Effector memory CD4-positive, alpha-beta T cell (primary cell): ENCODE measurements at places on chromosomes 7 and 10.

GRCh38 chr7:112782498-112782897 is 7.7 kb downstream of the TMEM168 start:
- DNase-seq, result no peak

DNA sequence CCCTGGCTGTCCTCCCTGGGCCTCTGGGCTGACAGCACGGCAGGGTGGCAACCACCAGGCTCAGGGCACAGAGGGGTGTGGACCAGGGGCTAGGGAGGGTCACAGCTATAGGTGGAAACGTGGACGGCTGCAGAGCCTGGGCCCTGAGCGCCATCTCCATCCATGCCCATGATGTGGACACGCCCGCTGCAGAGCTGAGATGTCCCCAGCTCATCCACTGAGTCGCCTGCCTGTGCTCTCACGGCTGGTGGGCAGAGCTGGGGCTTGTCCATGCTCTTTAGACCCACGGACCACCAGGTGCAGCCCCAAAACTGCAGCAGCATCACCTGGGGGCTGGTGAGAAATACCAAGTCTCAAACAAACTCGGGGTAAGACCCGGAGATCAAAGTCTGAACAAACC is 16.1 kb downstream of the TECPR1 start:
- DNase-seq, result no peak

- no peak for DNase-seq
Observed at GRCh38 chr7:145216866-145217265, 381.0 kb upstream of the TPK1 start.

- DNase-seq, result no peak
Observed at GRCh38 chr10:4051011-4051640, 266.1 kb upstream of the KLF6 start.

GRCh38 chr7:135557455-135558336 is at the start of gene NUP205:
TSS of gene NUP205 (plus strand) at chr7:135557917. CDS start at chr7:135557945, 28 bp downstream.
- peak; percentile 71 for DNase-seq

- no peak for DNase-seq
Observed at GRCh38 chr7:136336932-136337331, 359.8 kb upstream of the MTPN start.

DNA sequence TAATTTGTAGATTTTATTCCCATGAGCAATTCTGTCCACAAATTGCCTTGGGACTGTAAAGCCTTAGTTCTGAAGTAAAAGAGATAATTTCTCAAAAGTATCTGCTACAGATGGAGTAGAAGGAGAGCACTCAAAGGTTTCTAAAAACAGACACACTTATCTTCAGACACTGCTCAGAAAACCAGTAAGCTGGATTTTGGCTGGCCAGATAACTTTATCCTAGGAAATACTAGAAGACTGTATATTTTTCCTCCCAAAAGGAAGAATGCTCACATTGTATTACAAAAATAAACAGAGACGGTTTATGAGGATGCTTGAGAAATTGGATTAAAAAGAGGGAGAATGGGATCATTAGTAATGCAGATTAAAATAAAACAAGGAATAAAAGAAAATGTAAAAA is 178.0 kb upstream of the IGFBP3 start:
- no peak for DNase-seq

DNA sequence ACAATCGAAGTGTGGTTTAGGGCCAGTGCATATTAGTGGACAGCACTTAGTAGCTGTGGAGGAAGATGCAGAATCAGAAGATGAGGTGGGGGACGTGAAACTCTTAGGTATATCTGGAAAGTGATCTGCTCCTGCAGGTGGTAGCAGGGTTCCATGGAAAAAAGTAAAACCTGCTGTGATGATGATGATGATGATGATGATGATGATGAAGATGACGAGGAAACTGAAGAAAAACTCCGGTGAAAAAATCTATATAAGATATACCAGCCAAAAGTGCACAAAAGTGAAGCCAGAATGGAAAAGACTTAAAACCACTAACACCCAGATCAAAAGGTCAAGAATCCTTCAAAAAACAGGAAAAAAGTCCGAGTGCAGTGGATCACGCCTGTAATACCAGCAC is 40.0 kb downstream of the LSMEM1 start:
- DNase-seq, result no peak

DNA sequence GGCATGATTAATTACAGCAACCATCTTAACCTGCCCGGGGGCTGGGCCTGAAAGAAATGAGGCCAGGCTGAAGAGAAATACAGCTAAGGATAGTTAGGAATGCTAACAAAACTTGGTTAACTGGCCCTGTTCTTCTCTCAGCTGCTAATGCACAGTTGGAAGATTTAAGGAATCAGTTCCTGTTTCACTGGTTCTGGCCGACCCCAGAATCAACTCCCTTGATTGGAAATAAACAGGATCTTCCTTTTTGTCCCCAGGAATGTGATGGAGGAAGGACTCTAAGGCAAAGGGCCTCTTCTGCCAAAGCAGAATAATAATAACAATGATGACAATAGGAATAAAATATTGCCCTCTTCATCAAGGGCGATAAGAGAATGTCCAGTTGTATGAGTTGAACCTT is 3.5 kb upstream of the LRMDA start:
- no peak for DNase-seq

DNA sequence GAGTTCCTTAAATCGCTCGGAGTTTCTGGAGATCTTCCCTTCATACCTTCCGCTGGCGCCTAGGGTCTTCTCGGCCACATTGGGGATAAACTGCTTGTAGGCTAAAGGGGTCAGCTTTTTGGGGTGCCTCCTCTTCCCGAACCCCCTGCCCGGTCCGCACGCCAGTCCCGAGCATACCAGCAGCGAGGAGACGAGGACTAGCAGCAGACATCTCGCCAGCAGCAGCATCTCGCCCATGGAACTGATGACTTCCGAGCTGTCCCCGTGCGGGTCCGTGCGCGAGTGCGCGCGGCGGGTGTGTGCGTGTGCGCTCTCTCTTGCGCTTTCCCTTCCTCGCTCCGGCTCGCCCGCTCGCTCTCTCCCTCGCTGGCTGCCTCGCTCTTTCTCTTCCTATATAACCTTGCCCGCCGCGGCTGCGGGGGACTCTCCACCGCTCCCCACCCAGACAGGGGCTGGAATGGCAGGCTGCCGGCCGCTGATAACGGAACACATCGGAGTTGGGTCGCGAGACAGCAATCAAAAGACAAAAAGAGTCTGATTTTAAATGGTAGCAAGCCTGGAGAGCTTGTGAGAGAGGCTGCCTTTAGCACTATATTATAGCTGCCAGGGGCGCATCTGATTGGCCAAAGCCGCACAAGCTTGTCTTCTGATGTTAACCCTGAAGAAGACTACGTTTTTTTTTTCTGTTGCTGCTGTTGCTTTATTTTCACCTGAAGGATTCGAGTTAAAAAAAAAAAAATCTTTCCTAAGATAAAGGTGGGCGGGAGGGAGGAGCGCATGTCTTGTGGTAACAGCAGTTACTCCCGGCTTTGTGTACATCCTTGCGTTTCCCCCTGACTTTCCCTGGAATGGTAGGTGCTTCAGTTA is at the start of gene SHH:
Gene SHH, minus strand, starts transcription at position 569 of the 867 bp plus-strand sequence. Its CDS starts 341 bp downstream, at position 228.
- no peak for DNase-seq

- DNase-seq, result no peak
Observed at GRCh38 chr7:36796850-36797536, 72.7 kb upstream of the AOAH start.

GRCh38 chr10:114990991-114991390 is 53.0 kb downstream of the TRUB1 start:
- DNase-seq, result no peak

DNA sequence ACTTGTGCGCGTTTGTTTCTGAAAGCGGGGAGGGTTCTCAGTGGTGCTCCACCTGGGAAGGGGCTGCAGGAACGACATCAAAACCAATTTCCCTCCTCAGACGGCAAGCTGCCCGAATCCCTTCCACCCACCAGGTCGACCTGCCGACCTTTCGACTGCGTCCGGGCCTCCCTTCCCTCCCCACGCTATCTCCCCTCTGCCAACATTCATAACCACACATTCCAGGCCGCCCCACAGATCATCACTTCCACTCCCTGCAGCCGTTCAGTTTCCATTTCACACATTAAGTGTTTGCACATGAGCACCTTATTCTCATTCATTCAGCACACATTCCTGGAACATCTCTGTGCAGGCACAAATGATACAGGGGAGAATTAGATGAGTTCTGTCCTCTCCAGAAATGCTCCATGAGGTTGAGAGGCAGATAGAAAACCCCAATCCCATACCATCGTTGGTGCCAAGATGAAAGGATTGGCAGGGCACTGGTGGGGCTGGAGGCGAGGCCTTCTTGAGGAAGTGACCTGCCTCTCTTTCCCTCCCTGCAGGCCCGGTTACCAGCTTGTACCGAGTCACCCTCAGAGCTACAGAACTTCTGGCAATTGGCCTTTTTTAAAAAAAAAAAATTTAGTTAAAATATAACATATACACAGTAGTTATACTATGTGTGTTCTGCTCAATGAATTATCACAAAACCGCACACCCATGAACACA is 70.0 kb downstream of the MINDY4 start:
- no peak for DNase-seq

- DNase-seq, result no peak
Observed at GRCh38 chr7:64602086-64602485, 39.2 kb upstream of the ZNF680 start.

- DNase-seq, result no peak
Observed at GRCh38 chr7:1219498-1219897, 13.2 kb upstream of the UNCX start.

DNA sequence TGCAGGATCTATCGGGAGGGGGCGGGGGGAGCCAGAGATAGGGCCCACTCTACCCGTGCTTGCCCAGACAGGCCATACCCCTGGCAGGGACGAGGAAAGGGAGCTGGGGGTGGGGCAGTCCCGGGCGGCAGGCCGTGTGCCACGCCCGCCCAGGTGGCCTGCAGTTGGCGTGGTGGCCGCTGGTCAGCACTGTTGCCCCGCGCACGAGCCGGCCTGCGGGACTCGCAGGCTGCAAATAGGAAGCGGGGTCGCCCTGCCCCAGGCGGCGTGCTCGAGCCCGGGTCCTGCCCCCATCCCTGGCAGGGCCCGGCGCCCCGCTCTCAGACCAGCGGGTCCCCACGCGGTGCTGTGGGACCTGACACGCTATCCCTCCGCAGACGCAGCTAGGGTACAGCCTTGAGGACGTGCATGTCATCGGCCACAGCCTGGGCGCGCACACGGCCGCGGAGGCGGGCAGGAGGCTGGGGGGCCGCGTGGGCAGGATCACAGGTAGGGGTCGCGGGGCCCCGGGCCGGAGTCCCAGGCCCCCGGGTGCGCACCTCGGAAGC is 6.7 kb downstream of the PNLIPRP2 start:
- DNase-seq, result no peak

GRCh38 chr10:62534031-62534430 is 159.9 kb downstream of the ZNF365 start:
- DNase-seq, result no peak

GRCh38 chr10:35668865-35669650 is 27.0 kb upstream of the FZD8 start:
- no peak for DNase-seq

GRCh38 chr7:125055376-125055775 is 125.8 kb upstream of the POT1 start:
- no peak for DNase-seq

- DNase-seq, result no peak
Observed at GRCh38 chr10:108597657-108598319, 1325.5 kb downstream of the XPNPEP1 start.

GRCh38 chr10:123017421-123018165 is 8.8 kb downstream of the ACADSB start:
- no peak for DNase-seq

GRCh38 chr10:16656895-16657294 is 135.2 kb upstream of the C1QL3 start:
- DNase-seq, result no peak

DNA sequence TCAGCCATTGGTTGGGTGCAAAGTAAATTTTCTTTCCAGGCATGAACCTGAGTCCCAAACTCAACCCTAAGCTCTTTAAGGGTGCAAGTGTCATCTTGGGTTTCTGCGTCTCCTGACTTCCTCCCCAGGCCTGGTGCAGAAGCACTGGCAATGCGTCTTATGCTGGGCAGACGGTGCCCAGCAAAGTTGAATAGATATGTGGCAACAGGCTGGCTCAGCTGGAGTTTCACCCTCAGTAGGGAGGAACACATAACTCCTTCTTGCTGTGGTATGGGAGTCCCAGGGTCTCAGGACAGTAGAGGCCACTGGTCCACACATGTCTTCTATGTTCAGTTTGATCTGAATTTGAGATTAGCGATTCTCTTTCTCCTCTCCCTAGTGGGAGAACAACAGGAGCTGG is 181.3 kb downstream of the RPS24 start:
- no peak for DNase-seq

- DNase-seq, result no peak
Observed at GRCh38 chr10:74823791-74824183, 2.6 kb upstream of the KAT6B start.

DNA sequence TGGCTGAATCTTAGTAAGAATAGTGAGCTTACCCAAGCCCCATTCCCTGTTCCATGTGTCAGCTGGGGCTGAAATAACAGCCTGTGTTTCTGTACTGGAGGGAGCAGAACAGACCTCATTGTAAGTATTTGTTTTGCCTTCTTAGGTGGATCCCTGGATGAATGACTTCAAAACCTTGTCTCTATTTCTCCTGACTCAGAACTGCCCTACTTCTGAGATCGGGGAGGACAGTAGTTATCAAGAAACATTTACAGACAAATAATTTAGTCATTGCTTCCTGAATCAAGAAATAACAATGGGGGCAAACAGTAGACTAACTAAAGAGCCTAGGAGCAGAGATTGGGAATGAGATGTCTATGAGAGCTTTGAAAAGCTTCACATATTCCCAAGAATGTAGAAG is 58.8 kb downstream of the TPST1 start:
- no peak for DNase-seq

DNA sequence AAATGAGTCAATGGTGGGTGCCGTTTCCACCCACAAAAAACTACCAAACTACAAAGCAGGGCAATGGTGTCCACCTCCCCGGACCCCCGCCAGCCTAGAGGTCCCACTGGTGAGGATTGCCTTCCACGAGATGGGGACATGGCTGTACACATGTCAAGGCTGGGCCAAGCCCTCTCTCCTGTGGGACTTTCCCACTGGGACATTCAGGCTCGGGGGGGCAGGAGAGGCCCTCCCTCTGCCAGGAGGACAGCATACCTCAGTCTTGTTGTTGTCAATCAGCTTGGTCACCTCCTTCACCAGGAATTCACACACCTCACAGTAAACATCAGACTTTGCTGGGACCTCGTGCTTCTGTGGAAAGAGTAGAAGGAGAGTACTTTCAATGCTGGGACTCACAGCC is 31.1 kb downstream of the PSAP start:
- no peak for DNase-seq

DNA sequence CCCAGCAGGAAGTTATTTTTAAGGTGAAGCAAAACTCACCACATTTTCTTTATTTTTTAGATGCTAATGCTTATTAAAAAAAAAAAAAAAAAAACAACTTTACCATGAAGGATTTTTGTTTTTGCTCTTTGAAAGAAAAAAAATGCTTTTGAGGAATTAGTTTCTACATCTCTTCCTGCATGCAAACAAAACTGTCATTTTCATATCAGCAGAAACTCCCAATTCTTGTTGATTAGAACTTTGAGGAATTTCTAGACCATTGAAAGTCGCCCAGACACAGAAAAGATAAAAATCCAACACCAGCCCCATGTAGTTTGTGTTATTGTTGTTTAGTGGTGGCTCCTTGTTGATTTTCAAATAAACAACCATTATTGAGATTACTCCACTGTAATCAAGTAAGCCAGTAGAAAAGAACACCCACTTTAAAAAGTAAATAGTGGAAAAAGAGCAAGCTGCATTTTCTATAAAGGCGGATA is 14.3 kb downstream of the SKIDA1 start:
- DNase-seq, result no peak
